COLO829 (cell line): ENCODE measurements at places on chromosomes 5 and 9.

DNA sequence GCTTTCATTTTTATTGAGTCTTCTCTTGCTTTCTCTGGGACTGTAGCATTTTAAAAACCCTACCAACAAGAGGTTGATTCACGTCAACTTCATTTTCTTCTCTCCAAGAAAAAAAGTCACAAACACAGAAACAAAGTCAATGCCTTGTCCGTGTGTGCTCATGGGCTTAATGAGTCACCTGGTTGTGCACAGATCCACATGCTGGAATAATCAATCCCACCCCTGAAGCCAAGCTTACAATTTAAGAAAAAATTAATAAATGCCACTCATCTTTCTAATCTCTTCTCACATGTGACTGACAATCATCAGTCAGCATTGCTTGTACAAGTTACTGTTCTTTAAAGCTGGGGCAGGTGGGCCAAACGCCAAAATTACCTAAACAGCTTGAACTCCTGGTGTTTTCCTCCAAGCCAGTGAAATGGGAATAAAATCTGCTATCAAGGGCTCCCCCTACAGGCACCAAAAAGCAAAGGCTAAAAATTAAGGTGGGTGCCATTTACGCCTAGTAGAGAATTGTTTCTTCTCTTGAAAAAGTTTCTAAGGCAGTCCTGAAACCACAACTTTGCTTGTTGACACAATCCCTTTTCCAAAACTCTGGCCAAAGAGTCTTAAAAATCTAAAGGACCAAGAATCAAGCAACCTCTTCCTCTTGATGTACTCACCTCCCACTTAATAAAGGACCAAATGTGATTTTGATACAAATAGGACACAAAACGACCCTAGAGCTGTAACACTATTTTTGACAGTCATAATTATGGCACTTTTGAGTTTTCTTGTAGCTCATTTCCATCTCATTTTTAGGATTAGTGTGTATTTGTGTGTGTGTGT is 21.3 kb downstream of the TRMO start:
- peak; percentile 87 for DNase-seq

- DNase-seq = no peak
Observed at GRCh38 chr5:145479857-145480256, 355.3 kb downstream of the PRELID2 start.

GRCh38 chr5:177487975-177488374 is 9.4 kb downstream of the PDLIM7 start:
- no peak for DNase-seq

GRCh38 chr9:79632060-79632459 is 60.3 kb downstream of the TLE4 start:
- DNase-seq = no peak

DNA sequence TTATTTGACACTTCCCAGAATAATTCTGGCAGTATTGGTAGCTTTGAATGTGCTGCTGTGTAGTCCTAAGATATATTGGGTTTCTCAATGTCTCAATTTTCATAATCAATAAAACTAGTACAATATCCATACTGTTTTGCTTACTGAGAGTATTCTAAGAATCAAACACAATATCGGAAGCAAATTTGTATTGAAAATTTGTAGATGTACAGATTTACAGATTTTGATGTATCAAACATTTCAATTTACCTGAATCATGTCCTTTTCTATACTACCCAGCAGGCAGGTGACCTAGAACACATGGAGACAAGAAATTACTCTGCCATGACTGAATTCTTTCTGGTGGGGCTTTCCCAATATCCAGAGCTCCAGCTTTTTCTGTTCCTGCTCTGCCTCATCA is at the start of gene OR13D1:
TSS of gene OR13D1 (plus strand) at position 301 of the 400 bp plus-strand sequence. CDS start at position 301, 0 bp downstream.
- no peak for DNase-seq

DNA sequence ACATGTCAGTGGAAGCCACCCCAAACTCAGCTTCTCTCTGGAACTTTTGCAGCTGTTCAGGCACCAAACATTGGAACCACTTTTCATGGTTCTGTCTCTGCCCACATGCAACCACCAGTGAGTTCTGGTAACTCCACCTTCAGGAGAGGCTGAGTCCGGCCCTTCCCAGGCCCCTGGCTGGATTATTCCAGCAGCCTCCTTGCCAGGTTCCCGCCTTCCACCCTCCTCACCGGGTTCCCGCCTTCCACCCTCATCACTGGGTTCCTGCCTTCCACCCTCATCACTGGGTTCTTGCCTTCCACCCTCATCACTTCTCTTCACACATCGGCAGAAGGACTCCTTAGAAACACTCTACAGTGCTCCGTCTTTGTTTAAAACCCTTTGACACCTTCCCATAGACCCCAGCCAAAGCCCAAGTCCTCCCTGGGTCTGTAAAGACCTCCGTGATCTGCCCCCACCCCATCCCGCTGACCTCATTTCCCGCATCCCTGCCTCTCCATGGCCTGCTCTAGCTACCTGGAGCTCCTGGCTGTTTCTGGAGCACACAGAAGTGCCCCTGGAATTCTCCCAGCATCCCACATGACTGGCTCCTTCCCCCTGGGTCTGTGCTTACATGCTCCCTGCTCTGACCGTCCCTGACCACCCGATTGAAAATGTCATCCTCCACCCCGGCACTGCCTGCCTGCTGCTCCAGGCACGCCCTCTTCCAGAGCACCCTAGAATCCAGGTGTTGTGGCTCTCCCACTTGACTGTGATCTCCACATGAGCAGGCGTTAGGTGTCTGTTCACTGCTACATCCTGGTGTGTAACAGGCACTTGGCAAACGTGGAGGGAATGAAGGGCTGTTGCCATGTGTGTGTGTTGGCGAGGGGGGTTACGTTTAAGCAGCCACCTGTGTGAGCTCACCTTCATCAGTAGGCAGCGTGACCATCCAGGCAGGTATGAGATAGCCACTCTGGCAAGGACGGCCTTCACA is 17.7 kb downstream of the ROPN1L start:
- no peak for DNase-seq

DNA sequence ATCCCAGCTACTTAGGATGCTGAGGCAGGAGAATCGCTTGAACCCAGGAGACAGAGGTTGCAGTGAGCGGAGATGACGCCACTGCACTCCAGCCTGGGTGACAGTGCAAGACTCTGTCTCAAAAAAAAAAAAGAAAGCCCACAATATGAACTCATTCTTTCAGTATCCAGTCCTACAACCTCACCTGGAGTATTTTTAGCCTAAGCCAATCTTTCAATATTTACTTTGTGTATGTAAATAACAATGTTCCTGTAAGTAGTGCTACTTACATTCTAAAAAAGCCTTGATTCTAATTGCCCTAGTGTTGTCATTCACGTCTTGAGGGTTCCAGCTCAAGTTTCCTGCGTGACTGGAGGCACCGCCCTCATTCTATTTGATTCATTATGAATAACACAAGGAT is 62.0 kb downstream of the BHMT start:
- no peak for DNase-seq

- no peak for DNase-seq
Observed at GRCh38 chr5:87154191-87154590, 113.5 kb upstream of the RASA1 start.

GRCh38 chr5:113939988-113940387 is 421.9 kb upstream of the KCNN2 start:
- no peak for DNase-seq

- no peak for DNase-seq
Observed at GRCh38 chr5:138635265-138635664, 60.1 kb upstream of the HSPA9 start.

DNA sequence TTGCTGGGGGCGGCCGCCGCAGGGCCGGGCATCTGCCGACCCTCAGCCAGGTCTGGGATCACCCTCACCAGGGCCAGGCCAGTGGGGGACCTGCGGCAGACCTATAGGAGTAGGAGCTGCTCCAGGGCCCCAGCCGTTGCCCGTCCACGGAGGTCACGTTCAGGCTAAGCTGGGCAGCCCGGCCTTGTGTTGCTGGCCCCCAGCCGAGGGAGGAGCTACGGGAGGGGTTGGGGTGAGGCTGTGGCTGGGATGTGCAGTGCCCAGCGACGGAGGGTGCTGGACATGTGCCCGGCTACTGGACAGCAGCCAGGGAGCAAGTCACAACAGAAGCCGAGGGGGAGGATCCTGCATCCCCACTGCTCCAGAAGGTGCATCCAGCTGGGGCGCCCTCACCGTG is 39.6 kb upstream of the SLC6A19 start:
- DNase-seq = no peak

DNA sequence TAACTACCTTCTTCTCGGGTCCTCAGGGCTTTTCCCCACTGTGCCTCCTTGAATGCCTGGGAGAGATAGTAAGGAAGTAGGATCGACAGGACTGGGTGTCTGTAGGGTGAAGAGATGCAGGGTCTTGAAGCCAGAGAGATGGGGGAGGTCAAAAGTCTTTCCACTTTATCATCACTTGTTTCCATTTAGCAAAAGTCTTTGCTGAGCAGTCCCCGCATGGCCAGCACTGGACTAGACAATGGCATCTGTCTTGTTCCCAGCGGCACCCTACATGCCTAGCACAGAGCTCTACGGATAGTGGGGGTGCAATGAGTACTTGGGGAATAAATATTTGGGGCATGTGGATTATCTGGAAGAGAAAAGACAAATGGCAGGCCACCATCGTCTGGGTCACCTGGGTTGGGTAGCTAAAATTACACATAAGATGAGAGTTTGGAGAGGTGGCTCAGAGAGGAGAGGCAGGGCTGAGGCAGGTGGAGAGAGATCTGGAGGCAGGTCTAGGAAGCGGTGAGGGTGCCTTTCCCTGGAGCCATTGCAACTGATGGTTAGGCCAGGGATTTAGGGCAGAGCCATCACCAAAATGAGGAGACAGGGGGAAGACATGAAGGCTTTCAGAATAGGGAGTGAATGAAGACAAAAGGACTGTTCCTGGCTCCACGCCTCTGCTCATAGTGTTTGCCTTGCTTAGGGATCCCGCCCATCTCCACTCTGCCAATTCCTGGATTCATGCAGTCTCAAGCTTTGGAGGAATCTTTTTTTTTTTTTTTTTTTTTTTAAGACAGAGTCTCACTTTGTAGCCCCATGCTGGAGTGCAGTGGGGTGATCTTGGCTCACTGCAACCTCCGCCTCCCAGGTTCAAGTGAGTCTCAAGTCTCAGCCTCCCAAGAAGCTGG is 250.8 kb upstream of the KLF4 start:
- no peak for DNase-seq

- DNase-seq = no peak
Observed at GRCh38 chr9:118618084-118618483, 751.2 kb downstream of the BRINP1 start.

DNA sequence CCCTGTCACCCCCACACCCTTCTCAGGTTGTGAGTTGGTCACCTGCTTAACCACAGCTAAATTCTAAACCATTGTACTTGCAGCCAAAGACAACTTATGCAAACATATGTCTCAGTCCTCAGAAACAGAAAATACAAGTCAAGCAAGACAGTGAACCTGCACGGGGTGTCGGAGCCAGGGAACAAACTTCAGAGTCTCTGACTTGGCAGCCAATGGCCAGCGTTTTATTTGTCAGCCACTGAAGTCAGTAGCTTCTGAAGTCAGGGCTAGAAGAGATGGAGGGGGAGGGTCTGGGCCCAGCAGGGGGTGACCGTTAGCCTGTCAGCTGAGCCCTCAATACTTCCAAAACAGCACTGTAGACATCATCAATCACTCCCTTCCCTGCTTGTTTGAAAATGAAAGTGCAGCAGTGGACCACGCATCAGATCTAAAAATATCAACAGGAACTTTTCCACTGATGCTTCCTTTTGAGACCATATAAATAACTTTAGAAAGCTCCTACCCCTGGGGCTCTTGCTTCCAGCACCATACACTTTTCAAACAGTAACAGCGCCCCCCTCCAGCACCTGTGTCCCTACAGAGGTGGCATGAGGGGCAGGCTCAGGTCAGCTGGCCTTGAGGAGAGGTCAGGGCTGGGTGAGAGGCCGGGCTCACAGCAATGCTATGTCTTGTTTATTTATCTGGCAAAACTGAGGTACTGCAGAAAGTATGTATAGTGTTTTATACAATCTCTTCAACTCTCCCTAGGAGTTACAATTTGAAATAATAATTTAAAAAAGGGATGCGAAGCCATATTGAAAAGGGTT is 142.5 kb downstream of the ACER2 start:
- DNase-seq = no peak

GRCh38 chr5:14998491-14998890 is 126.9 kb upstream of the ANKH start:
- no peak for DNase-seq
